ENCODE measurements at places on chromosomes 4 and X.

GRCh38 chr4:100016191-100016590 is 66.1 kb upstream of the H2AZ1 start:
- DNase-seq: no peak

DNA sequence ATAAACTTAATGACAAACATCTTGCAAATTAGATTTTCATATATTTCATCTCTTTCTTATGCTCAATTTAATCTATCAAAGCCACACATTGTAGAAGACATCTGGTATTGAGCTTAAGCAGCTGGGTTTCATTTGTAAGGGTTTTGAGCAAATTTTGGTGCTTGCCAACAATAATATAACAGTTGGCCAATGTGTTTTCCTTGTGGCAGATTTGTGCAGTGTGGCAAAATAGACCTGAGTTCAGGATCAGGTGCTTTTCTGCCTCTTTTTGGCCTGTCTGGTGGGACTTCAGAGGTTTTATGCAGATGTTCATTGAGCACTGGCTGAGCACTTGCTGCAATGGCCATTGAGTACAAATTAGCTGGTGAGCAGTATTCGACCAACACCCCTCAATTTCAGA is 301.9 kb downstream of the BMPR1B start:
- DNase-seq: no peak

DNA sequence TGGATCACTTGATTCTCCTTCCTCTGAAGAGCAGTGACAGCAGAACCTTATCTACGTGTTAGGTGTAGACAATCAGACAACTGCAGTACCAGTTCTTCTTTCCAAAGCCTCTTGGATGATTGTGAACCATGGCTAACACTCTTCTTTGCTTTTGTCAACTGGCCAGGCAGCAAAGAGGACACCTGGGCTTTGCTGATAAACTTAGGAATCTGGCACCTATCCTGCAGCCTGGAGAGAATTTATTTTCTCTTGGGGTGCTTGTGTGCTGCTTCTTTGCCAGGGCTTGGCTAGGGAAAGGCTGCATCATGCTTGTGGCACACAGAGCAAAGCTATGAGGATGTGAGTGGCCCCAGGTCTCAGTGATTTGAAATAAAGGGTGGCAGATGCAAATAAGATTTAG is 77.4 kb downstream of the ANAPC4 start:
- DNase-seq: no peak

DNA sequence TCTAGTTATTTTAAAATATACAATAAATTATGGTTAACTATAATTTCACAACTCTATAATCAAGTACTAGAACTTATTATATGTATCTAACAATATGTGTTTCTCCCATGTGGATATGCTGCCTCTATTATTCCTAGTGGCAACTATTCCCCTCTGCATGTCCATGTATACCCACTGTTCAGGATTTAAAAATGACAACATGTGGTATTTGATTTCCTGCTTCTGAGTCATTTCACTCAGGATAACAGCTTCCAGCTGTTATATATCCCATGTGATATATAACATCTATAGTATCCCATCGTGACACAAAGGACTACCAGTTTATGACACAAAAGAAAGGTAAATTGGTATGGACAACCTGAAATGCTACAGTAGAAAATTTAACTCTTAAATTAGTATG is 167.4 kb upstream of the TACR3 start:
- DNase-seq: no peak

- peak; percentile 32 for DNase-seq
Measured at GRCh38 chr4:140884431-140885058, 128.4 kb upstream of the TBC1D9 start.

DNA sequence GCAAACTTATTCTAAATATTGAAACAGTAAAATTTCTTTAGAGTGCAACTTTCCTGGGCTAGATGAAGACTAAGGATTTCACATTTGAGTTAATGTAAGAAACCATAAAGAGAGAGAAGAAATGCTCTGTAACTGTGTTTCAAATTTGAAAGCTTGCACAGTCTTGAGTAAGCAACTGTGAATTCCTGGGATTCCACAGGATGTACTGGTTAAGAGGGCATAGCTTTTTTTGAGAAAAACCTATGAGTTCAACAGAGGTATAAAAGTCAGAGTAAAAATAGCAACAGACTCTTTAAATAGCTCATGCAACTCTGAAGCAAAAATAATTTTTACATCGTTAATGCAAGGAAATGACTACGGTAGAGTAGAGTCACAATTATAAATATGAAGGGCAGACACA is 25.5 kb downstream of the ZNF330 start:
- no peak for DNase-seq
